ENCODE measurements at places on chromosomes 6 and 20. TPM values are rescaled to one million over a fixed set of nuclear protein-coding genes. Genes with fewer than 3 reads are reported as not detected.
A peak's percentile ranks its signal among the peaks of the same experiment; 100 is the strongest.

GRCh38 chr20:31822421-31823330, 3.5 kb downstream of the MYLK2 start:
- peak; percentile 75 for DNase-seq

GRCh38 chr6:121436274-121436857, 920 bp downstream of the GJA1 start:
- DNase-seq: no peak

DNA sequence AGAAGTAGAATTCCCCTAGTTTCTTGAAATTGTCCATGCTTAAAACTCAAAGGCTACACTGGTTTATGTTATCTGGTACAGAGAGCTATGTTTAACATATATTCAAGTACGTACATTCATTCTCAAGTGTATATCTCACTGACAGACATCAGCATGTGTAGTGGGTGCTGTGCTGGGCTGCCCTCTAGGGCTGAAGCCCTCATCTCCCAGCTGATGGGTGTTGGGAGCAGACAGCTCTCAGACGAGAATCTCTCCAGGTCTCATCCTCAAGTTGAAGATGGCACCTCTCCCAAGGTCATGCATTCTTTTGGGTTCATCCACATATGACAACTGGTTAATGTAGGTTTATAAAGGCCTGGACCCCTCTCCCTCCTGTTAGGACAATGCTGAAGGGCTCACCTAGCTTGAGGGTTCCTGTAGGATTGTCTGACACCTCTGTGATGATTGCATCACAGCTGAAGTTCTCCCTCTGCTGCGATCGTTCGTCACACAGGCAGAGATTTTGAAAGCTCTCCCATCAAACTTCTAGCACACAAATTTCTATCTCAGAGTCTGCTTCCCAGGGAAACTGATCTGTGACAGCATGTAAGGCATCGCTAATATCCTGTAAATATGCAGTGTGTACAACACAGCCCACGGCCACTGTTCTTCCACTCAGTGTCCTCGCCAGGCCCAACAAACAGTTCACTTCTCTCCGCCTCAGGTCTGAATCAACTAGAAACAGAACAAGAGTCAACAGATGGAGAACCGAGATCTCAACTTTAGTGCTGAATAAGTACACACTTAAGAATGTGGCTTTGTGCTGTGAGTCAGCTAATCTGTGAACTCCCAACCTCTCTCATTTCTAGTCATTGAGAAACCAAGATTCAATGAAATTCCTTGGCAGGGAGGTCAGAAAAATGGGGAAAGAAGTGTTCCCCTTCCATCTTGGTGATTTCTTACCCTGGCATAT, 43.2 kb downstream of the PREP start:
- DNase-seq: no peak

DNA sequence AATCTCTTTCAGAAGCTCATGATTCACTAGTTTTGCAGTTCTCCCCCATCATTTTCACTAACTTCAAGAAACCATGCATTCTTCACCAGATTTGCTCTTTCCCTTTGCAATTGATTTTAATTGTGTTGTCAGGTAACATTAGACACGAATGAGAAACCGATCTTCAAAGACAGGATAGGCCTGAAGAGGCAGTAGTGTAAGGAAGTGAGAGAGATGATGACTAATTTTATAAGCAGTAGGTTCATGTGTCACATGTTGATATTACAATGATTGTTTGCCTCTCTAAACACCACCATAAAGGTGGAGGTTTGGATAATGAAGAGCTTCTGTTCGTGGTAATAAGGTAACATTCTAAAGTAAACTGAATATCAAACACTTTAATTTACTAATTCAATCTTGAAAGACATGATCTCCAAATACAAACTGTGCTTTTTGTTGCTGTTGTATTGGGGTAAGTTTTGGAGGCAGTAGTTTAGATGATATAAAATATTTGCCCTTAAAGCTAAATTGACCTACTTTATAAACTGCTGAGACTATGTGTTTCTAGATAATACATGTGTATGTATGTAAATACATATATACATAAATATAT, 207.2 kb downstream of the PHACTR1 start:
- no peak for DNase-seq

DNA sequence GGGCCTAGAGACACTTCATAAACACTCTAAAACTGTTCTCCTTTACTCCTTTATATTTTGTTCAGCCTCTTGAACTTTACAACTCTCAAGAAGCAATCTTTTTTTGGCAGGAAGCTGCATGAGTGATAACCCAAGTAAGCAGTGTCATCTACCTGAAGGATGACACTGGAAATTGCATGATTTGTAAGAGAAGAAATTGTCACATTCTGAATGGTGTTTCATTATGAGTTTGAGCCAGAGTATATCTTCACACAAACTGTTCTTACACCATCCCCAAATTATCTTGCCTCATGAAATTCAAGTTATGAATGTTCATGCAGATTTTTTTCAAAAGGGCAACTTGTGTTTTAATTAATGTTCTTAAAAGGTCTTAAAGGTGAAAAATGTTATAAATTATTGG, 799.3 kb downstream of the TBC1D32 start:
- DNase-seq: no peak

GRCh38 chr6:33298773-33299236, at the start of gene RGL2:
Gene RGL2, minus strand, starts transcription at chr6:33298942. Its CDS starts 332 bp downstream, at chr6:33298610.
- DNase-seq: peak; percentile 87

DNA sequence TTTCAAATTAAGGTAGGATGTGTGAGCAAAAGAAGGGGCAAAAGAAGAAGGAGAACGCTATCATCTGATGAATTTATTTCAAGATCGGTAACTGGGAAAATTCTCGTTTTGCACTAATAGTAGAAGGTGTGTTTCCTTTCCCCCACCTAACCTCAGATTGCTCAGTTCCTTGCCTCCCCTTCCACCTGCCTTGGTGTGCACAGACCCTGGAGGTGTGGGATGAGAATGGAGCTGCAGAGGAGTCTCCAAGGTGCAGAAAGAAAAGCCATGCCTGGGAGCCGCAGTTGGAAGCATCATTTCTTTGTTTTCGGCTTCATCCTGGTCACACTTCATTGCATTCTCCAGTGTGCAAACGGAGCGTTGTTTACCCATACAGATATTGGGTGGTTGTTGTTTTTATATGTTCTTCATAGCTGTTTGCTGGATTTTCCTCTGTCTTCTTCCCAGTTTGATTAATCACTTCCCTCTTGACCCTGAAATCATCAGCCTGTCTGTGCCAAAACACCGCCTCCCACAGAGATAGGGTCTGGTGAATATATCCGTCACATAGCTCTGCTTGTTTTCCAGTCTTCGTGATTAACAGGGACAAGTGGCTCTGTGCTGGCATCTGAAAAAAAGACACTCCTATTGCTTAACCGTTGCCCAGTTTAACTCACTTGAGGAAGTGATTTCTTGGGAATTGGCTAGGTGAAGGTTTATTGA, 40.2 kb upstream of the NEDD9 start:
- no peak for DNase-seq

DNA sequence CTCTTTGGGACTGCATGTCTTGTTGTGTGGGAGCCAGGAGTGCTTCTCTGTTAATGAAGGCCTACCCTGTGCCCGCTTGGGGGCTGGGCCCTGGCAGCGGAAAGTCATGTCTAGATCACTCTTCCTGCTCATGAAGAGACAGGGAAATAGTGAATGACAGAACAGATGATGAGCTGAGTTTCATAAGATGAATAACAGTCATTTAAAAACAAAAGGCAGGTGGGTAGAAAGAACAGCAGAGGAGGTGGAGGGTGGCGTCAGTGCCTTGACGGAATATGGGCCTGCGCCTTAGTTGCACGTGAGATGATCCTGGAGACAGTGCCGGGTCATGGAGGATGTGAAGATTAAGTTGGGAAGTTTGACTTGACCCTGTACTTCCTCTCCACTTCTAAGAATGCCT, 85.5 kb downstream of the ARID1B start:
- DNase-seq: no peak

DNA sequence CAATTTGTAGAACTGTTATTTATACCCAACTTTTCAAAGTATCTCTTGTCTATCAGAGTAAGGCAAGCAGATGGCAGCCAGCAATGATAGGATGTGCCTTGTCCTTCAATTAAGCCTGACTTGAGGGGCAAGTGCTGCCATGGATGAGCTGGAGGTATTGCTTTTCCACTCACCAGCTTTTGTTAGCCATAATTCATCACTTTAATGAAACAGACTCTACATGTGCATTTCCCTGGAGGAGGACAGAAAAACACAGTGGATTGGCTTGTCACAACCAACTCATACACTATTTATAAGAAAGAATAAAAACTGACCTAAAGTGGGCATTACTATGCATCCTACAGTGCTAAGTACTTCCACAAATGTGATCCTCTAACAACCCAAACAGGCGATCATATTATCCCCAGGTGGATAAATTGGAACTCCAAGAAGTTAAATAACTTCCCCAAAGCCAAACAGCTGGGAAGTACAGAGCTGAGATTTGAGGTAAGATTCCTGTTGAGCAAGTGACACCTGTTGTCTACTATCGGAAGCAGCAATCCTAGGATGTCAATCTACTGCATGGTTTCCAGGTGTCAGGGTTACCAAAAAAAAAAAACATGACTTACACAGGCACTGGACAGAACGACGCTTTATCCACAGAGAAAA, 73.9 kb upstream of the NRSN1 start:
- no peak for DNase-seq

- DNase-seq: no peak
These were observed 46.5 kb downstream of the STK4 start for GRCh38 chr20:45012682-45013302.

DNA sequence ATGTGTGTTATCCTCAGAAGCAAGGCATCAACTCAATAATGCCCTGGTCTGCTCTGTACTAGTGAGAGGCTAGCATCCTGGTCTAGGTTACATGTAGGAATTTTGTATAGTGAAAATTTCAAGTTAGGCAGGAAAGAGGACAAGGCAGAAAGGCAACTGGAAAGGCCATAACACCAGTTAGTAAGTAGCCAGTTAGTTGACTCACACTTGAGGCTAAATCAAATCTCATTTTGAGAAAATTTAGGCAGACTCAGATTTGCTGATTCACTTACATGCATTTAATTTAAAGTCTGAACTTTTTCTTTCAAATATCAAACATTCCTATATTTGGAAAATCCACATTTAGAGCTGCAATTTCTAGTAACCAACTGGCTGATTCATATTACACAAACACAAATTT, 184.5 kb upstream of the TCF21 start:
- DNase-seq: no peak

The KPNA5 gene
- total RNA-seq: 6.7 TPM

The PHACTR1 gene
- total RNA-seq: 4.7 TPM

The VNN1 gene
- 0.55 TPM for total RNA-seq
